ENCODE measurements at places on chromosomes 3 and 15. TPM values are rescaled to one million over a fixed set of nuclear protein-coding genes. Genes with fewer than 3 reads are reported as not detected.
A peak's percentile ranks its signal among the peaks of the same experiment; 100 is the strongest.

STARD9 gene
- polyA plus RNA-seq, result 11.1 TPM

ERC2 gene
- 0.49 TPM for polyA plus RNA-seq

LHFPL4 gene
- 0.09 TPM for polyA plus RNA-seq

LRRC58 gene
- 13.5 TPM for polyA plus RNA-seq

RASL12 gene
- polyA plus RNA-seq, result 85.0 TPM

GRCh38 chr3:49358217-49358883, at the start of gene GPX1:
Gene GPX1 (minus strand): TSS chr3:49358353. CDS start chr3:49358278, 75 bp downstream.
- peak; percentile 89 for DNase-seq

DNA sequence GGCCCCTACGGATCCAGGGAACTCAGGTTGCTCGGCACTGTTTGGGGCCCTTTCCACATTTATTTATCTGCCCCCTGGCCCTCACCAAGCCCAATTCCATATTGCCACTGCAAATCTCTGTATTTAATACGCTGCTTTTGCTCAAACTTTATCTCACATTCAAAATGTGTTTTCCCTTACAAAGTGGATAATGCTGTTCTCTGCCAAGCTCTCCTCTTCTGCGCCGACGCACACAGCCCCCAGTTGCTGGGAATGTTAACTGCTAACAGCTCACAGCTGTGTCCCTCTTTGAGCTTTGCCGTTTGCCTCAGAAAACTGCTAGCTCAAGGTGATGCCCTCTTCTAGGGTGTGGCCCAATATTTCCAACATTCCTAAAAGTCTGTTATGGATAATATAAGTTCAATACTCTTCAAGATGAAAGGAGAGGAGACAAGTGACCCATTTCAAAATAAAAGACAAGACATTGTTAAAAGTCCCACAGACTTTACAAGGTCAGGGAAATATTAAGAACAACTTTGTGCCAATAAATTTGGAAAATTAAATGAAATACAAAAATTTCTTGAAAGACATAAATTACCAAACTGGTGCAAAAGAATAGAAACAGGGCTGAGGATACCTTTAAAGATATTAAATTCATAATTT, 12.6 kb upstream of the FBN1 start:
- no peak for DNase-seq

- DNase-seq, result no peak
Observed at GRCh38 chr15:46316024-46316423, 681.2 kb downstream of the SQOR start.

GRCh38 chr15:36941798-36942197, 158.6 kb downstream of the MEIS2 start:
- no peak for DNase-seq

- DNase-seq, result no peak
Observed at GRCh38 chr3:46778101-46778500, 60.4 kb upstream of the PRSS50 start.

- no peak for DNase-seq
Observed at GRCh38 chr3:141373768-141374526, 5.6 kb downstream of the ZBTB38 start.

All from urinary bladder (tissue), 4 donors.